ENCODE measurements at places on chromosomes 16 and 17.

DNA sequence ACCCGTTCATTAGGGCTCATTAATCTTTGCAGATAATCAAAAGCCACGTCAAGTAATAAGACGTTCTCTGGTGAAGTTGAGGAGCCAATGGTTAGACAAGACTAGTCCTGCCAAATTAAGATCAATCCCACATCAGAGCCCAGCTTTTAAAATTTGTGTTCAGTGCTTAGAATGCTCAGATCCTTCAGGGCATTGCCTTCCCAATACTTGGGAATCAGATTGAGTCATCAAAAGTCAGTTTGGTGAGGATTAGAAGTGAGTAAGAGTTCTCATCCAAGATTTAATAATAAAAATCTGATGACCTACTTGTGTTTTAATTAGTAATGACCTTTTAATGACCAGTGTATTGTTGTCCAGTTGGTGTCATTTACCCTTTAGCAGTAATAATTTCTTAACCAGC lies 19.8 kb downstream of the MAP2K4 start:
- DNase-seq: peak; percentile 18

DNA sequence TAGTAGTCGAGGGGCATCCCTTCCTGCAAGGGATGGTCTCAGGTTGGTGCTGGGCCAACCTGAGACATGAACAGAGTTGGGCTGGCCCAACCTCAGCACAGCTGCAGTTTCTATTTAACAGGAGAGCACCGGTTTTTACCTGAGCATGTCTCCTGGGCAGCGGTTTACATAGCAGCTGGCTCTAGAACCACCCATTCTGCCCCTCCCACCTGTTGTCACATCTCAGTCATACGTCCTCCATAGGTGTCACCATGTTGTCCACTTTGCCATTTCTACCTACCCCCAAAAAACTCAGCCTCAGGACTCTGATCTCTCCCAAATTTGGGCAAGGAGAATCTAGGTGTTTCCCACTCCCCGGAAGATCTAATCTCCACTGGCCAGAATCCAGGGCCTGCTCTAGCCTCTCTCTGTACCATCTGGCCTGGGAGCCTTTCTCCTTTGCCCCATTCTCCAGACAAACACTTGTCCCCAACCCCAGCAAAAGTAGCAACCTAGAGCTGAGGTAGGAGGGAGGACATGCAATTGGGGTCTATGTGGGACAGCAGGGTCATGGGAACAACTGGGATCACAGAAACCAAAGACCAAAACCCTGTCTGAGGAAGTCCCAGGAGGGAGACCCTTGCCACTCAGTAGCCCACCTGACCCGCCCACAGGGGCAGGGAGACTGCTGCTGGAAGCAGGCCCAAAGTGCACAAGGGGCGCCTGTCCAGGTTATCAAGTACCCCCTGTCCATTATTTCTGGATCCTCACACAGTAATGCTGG lies 19.1 kb downstream of the ETV4 start:
- no peak for DNase-seq

GRCh38 chr17:41547921-41548843 lies 20.1 kb upstream of the KRT19 start:
- DNase-seq: peak; percentile 99

- DNase-seq: no peak
These were observed 15.1 kb downstream of the GPR179 start for GRCh38 chr17:38328620-38329019.

- DNase-seq: no peak
These were observed 18.8 kb downstream of the LGALS3BP start for GRCh38 chr17:78960928-78961327.

- DNase-seq: peak; percentile 69
These were observed at the start of gene MYOCD for GRCh38 chr17:12665263-12666210. MYOCD (plus strand) TSS chr17:12665890; CDS start chr17:12666189, 299 bp downstream.

- peak; percentile 36 for DNase-seq
These were observed 7.3 kb downstream of the ACACA start for GRCh38 chr17:37399265-37399803.

DNA sequence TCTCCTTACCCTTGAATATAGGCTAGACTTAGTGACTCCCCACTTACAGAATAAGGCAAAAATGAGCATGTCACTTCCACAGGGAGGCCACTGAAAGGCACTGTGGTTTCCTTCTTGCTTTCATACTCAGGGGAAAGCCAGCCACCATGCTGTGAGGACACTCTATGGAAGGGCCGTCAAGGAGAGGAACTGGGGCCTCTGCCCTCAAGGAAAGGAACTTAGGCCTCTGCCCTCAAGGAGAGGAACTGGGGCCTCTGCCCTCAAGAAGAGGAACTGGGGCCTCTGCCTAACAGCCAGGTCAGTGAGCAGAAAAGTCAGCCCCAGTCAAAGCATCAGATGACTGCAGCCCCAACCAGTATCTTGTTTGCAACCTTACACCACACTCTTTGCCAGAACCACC lies 30.1 kb downstream of the VPS35 start:
- no peak for DNase-seq

GRCh38 chr16:11530171-11530940 lies 56.4 kb downstream of the LITAF start:
- no peak for DNase-seq

DNA sequence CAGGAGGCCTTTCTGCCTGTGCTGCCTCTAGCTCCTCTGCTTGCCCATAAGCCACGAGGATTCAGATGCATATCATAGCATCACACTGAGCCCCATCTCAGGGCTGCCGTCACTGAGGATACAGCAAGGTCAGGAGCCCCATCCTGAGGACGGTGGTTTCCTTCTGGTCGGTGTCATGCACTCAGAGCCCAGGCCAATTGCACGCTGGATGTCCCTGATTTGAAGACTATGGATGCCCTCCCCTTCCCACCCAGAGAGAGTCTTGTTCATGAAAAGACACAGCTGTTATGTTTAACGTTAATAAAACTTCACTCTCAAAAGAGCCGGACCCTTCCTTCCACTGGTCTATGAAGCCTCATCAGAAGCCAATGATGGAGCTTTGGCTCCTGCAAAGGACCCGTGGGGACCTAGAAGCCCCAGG lies 19.9 kb downstream of the COTL1 start:
- DNase-seq: no peak

- no peak for DNase-seq
These were observed 9.9 kb downstream of the CAPNS2 start for GRCh38 chr16:55576384-55576783.

DNA sequence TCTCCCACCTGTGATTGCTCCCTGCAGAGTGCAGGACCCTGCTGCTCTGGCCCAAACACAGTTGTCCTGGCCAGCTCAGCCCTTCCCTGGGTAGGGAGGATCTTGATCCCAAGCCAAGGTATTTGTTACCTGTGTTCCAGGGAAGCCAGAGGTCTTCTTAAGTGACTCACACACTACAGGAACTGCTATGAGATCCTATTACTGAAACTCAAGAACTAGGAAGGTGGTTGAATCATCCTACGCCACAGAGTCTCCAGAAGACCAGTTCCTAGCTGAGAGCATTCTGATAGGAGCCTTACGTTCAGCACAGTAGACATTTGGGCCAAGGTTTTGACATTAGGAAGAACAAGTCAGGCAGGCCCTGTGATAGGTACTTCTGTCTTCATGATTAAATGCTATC lies 12.0 kb downstream of the CHST6 start:
- DNase-seq: peak; percentile 18

DNA sequence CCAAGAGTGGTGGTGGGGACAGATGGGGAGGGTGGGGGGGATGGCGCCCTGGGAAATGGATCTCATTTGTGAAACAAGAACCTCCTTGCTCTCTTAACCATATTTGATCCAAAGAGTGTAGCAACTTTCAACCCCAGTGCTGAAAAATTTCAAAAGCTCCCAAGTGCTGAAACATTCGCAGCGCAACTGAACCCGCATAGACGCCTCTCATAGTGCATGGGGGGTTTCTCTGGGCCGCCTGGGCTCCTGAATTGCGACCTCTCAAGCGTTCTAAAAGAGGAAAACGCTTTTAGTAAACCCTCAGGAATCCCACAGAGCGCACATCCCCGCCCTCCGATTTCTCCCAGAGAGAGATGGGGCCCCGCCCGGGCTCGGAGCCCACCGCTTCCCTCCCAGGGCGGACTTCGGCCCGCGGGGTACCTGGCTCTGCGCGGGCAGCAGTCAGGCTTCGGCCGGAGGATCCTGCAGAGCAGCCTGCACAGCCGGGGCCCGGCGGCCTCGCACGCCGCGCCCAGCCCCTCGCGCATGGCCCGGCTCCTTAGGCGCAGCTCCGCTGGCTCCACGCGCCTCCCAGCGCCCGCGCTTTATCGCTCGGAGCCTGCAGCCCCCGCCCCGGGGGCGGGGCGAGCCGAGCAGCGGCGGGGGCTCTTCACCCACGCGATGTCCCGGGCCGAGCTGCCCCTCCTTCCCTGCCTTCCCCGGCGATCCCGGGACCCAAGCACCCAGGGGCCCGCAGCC lies 7.0 kb downstream of the NOS2 start:
- DNase-seq: peak; percentile 25

GRCh38 chr17:72402727-72403210 lies 281.9 kb downstream of the SOX9 start:
- DNase-seq: no peak

DNA sequence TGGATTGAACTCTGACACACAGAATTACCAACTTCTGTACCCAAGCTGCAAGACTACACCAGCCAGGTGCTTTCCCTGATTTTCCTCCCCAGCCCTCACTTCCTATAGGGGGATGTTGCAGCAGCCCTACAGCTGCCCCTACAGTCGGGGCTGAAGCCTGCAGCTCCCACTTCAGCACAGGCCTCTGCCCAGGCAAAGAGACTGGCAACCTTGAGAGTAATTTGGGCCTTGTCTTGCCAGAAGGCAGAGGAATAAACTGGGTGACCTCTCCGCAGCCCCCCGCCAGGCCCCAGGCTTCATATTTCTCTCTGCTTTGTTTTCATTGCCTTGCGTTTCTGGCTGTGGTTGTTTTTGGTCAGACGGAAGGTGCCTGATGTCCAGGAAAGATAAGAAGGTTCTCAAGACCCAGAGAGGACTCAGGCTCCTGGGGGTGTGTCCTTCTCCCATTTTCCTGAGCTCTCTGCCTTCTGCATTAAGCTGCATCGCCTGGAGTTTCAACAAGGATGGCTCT lies 32.0 kb downstream of the SLC6A4 start:
- DNase-seq: no peak

- no peak for DNase-seq
These were observed 8.0 kb downstream of the FBF1 start for GRCh38 chr17:75932852-75933251.

- peak; percentile 78 for DNase-seq
These were observed 33.9 kb downstream of the BAHCC1 start for GRCh38 chr17:81428948-81429774.

GRCh38 chr17:79427621-79428539 lies 183.0 kb downstream of the RBFOX3 start:
- no peak for DNase-seq

DNA sequence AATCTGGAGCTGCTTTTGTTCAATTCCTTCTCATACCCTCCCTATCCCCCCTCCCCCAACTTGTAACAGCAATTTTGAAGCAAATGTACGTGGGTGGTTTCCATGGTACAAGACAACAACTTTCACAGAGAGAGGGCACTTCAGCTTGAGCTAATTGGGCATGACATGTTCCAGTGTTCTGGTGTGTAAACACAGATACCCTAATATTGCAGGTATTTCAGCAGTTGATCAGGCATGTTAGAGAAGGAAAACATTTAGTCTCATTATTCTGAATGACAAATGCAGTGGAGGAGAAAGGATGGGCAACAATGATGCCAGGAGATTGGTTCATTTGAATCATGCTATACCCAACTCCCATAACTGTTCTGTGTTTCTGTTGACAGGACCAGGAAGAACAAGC lies 137.5 kb downstream of the TRIM37 start:
- no peak for DNase-seq

DNA sequence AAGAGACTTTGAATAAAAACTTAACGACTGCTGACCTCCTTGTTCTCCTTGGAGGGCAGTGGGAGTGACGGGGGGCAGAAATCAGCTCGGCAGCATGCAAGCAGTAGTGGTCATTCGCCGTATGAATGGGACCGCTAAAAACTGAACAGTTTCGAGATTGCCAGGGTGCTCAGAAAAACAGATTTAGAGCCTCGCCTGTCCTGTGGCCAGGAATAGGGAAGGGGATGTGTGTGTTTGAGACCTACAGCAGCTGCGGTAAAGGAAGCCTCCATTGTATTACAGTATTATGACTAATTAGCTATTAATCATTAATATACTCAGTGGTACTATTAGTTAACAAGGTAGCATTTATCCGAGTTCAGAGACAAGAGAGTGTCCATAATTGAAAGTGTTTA lies 670 bp upstream of the ZNF652 start:
- no peak for DNase-seq
